ENCODE measurements at places on chromosomes 5 and 9.

GRCh38 chr5:9468060-9468388 lies 77.9 kb downstream of the SEMA5A start:
- no peak for DNase-seq

GRCh38 chr9:127077644-127077946 lies 44.8 kb downstream of the ANGPTL2 start:
- DNase-seq: no peak

DNA sequence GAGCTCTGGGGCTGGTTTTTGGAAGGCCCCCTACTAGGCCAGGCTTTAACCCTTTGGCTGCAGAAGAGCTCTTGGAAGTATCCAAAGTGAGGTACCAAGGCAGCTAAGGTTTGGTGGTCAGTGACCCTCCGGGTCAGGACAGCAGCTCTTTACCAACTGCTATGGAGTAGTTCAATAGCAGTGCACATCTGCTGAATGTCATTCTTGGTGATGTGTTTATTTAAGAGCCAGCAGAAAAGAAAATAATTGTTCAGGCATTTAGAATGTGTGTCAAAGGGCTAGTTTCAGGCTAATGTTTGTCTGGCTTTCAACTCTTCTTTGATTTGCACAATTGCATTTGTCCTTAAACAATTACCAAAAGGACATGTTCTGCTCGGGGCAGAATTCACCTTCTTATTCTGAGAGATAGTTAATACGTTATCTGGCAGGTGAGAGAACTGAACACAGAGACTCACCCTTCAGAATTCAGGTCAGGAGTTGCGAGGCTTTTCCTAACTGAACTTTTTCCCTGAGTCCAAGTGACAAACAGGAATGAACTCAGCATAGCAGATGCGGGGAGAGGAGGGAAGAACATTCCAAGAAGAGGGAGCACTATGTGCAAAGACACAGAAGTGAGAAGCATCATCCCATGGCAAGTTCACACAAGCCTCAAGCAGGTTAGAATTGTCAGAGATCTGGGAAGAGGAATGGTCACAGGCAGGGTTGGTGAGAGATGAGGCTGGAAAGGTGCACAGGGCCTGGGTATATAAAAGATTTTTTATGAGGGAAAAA lies 556.7 kb upstream of the TLE4 start:
- no peak for DNase-seq

DNA sequence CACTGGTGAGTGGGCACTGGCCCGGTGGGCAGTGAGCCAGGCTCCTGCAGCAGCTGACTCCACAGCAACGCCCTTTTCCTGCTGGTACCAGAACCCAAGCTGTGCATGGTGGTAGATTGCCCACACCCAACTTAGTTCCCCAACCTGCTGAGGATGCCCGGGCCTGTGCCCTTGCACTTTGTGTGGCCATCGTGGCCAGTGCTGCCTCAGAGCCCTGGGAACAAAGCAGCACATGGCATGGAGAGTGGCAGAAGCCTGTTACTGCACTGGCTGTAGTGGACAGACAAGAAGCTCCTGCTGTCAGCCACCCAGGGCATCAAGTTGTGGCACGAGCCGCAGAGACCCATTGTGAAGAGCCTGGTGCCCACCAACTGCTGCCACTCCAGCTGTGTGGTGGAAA lies 612.9 kb downstream of the DNAH5 start:
- no peak for DNase-seq

GRCh38 chr9:2478421-2478820 lies 143.2 kb upstream of the VLDLR start:
- DNase-seq: no peak

GRCh38 chr5:73633060-73633459 lies 7.1 kb downstream of the ARHGEF28 start:
- DNase-seq: no peak

DNA sequence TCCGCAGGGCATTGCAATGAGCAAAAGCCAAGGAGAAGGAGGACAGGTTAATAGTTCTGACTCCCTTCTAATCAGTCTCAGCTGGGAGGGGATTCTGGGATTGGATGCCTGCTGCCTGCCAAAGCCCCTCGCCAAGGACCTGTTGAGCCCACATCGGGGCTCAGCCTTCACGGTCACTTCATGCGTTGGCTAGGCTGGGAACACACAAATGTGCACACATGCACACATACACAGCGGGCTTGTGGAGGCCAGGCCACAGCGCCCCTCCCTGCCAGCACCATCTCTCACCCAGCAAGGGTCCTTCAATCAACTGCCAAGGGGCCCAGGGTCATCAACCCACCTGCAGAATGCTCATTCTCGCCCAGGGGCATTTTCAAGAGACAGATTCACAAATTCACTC lies 113.9 kb downstream of the C5orf15 start:
- no peak for DNase-seq

GRCh38 chr9:13932528-13933267 lies 381.2 kb downstream of the NFIB start:
- no peak for DNase-seq

- no peak for DNase-seq
Measured at GRCh38 chr5:37661227-37661920, 178.5 kb downstream of the GDNF start.

GRCh38 chr5:150305557-150305956 lies 2.9 kb upstream of the ARSI start:
- DNase-seq: no peak

GRCh38 chr5:38202741-38203140 lies 55.6 kb upstream of the EGFLAM start:
- DNase-seq: no peak

- DNase-seq: no peak
Measured at GRCh38 chr5:179585941-179586401, 35.6 kb downstream of the RUFY1 start.

- no peak for DNase-seq
Measured at GRCh38 chr9:26078706-26079105, 400.5 kb upstream of the TUSC1 start.

GRCh38 chr5:448061-448765 lies 5.2 kb downstream of the EXOC3 start:
- DNase-seq: no peak

- no peak for DNase-seq
Measured at GRCh38 chr5:1418238-1418920, 26.9 kb downstream of the SLC6A3 start.

DNA sequence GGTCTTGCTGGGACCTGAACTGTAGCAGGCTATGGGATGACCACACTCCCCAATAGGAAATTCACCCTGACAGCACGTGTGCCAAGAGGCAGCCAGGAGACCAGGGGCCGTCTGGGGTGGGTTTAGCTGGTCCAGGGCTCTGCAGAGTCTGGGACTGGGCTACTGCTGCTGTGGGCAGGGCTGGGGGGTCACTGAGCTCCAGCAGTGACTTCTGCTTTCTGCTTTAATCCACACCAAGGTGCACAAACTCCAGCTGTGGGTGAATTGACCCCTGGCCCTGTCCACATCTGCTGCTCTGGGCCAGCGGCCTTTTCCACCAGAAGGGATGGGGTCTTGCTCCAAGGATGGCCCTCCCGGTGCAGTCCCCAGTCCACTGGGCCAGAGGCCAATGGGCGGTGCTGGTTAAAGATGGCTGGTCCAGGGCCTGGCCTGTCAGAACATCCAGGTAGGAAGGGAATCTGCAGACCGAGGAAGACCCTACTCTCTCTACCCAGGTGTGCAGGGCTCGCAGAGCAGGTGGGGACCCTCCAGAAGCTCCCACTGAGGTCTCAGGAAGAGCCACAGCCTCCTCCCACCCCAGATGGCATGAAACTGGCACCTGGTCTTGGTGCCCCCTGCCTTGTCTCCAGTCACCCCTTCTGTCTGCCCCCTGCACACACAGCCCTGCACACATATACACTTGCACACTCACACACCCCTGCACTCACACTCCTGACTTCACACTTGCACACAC lies 28.0 kb downstream of the GLT6D1 start:
- DNase-seq: no peak
